ENCODE measurements at places on chromosomes 13 and 19.

DNA sequence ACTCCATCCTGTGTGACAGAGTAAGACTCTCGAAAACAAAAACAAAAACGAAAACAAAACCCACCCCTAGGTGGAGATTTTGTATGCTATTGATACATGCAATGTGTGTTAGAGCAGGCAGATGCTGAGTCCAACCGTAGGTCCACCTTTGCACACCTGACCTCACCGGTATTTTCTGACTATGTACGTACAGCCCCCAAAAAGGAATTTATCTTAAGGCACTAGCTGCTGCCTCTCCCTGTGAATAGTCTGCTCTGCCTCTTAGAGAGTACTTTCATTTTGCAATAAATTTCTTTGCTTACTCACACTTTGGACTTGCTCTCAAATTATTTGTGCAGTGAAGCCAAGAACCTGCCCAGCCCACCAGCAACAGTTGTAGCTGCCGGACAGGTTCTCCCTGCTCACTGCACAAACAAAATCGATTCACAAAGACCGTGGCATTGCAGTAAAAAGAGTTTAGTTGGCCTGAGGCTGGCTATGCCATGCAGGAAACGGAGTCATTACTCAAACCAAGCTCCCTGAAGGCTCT is 8.2 kb upstream of the ZNF77 start:
- DNase-seq: no peak

- no peak for DNase-seq
Measured at GRCh38 chr19:55432241-55432959, 10.7 kb downstream of the SHISA7 start.

GRCh38 chr19:38055010-38055409 is 148.0 kb downstream of the SIPA1L3 start:
- DNase-seq: peak; percentile 46

DNA sequence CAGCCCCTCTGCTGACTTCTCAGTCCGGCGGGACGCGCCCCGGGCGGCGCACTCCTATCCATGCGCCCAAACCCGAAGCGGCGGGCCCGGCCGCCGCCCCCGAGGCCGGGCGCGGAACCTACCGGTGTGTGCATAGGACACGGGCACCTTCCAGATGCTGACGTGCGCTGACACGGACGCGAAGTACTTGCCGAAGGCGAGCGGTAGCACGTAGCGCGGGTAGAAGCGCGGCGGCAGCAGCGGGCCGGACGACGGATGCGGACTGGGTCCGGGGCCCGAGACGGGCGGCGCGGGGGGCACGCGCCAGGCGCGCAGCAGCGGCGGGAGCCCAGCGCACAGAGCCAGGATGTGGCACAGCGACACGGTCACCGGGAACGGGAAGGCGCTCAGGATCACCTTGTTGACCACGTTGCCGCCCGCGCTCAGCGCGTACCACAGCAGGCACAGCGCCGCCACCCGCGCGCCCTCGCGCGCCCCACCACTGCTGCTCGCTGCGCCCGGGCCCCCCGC is 338 bp downstream of the SLC35E1 start:
- DNase-seq: no peak

Data from upper lobe of left lung (tissue), 6 donors.